Aorta (tissue), 5 donors: ENCODE measurements at places on chromosomes 2 and 18. TPM values are rescaled to one million over a fixed set of nuclear protein-coding genes. Genes with fewer than 3 reads are reported as not detected.

GRCh38 chr2:100955226-100955625 is 46.9 kb upstream of the RPL31 start:
- DNase-seq = peak; percentile 22

GRCh38 chr2:7029291-7030059 is 112.3 kb downstream of the RNF144A start:
- no peak for DNase-seq

Gene CNDP1
- total RNA-seq = not detected

GRCh38 chr2:205589479-205589878 is 92.8 kb upstream of the NRP2 start:
- no peak for DNase-seq

GRCh38 chr2:129771418-129772189 is 207.9 kb upstream of the RAB6C start:
- DNase-seq = peak; percentile 21

GRCh38 chr18:41872206-41872605 is 82.8 kb upstream of the PIK3C3 start:
- no peak for DNase-seq

Gene IL37
- not detected for total RNA-seq

Gene CNRIP1
- 40.7 TPM for total RNA-seq

Gene TUBA3E
- not detected for total RNA-seq

Gene FZD7
- 19.0 TPM for total RNA-seq
